ENCODE measurements at places on chromosomes 12 and 14. TPM values are rescaled to one million over a fixed set of nuclear protein-coding genes. Genes with fewer than 3 reads are reported as not detected.
A peak's percentile ranks its signal among the peaks of the same experiment; 100 is the strongest.

- no peaks in the 10 kb centered on the region for H3K4me1 ChIP-seq
- no peaks in the 10 kb centered on the region for H3K36me3 ChIP-seq
- no peak overlapping the region for H3K4me3 ChIP-seq
Observed at GRCh38 chr14:70856851-70857495, 47.7 kb upstream of the MAP3K9 start.

Gene ARL1
- 74.2 TPM for total RNA-seq

DNA sequence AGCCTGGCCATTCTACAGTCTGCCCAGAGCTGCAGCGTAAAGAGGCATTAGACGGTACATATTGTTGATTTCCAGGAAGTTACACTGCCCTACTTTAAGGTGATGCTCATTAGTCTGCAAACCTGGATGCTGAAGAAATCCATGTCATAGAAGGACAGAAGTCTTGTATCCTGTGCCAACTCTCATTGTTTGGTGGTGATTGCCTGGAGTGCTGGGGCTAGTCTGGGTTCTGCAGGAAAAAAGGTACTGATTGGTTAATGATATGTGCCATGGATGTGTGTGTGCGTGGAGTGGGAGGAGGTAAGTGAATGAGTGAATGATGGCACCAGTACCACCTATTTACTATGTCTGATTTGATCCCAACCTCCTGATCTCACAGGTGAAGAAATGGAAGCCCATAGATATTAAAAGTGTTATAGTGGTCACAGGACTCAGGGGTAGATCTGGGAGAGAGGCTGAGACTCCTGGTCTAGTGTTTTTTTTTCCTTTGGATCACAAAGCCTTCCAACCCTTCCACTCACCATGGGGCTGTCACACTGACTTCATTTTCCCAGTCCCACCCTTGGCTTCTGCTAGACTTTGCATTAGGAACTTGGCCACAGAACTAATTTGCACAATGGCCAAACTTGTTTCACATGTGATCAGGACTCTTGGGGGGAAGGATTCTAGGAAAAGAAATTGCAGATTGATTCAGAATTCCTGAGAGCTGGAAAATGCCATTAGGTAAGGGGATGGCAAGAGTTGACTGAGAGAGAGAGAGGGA is 96.1 kb downstream of the TMX1 start:
- DNase-seq, result no peak
- H3K4me3 ChIP-seq, result no peak overlapping the region
- H3K4me1 ChIP-seq, result no peaks in the 10 kb centered on the region
- no peaks in the 10 kb centered on the region for H3K27me3 ChIP-seq

Gene IL26
- total RNA-seq, result not detected

DNA sequence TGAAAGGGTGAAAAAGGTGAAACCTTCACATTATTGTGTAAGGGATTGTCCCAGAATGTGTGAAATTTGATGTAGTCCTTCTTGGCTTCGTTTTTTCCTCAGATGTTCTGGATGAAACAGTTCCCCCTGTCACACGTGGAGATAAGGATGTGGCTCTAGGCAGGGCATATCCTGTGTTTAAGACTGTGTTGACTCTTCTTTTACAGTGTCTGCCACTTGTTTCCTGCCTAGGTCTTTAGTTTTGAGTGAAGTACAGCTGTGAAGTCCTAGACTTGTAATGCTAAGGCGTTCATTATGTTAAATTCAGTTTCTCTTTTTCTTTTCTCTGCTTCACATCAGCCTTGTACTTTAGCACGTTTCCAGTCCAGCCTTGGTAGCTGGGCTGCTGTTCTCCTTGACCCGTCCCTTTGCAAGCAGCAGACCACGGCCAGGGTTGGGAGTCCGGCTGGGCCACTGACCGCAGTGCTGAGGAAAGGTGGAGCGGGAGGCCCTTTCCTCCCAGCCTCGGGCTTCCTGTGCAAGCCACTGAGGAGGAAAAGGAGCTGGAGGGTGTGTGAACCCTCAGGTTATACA is 59.1 kb downstream of the RASSF3 start:
- peak overlapping the region; percentile 47 for H3K27ac ChIP-seq
- peak overlapping the region; percentile 7 for H3K4me3 ChIP-seq
- no peaks in the 10 kb centered on the region for H3K27me3 ChIP-seq
- H3K4me1 ChIP-seq, result no peaks in the 10 kb centered on the region
- DNase-seq, result no peak

- no peak overlapping the region for H3K4me3 ChIP-seq
- no peak overlapping the region for H3K27ac ChIP-seq
- H3K36me3 ChIP-seq, result no peaks in the 10 kb centered on the region
- H3K4me1 ChIP-seq, result no peaks in the 10 kb centered on the region
- H3K27me3 ChIP-seq, result no peaks in the 10 kb centered on the region
Observed at GRCh38 chr14:69945912-69946311, 66.7 kb downstream of the SMOC1 start.

GRCh38 chr12:116806845-116807440 is 68.8 kb downstream of the RNFT2 start:
- H3K36me3 ChIP-seq, result no peaks in the 10 kb centered on the region
- H3K4me1 ChIP-seq, result no peaks in the 10 kb centered on the region
- no peak overlapping the region for H3K4me3 ChIP-seq
- no peak overlapping the region for H3K27ac ChIP-seq

- DNase-seq, result no peak
- H3K36me3 ChIP-seq, result no peaks in the 10 kb centered on the region
- H3K4me3 ChIP-seq, result no peak overlapping the region
- H3K27ac ChIP-seq, result no peak overlapping the region
Observed at GRCh38 chr12:116133149-116133548, 144.3 kb downstream of the MED13L start.

- H3K4me3 ChIP-seq, result no peak overlapping the region
- no peaks in the 10 kb centered on the region for H3K36me3 ChIP-seq
- DNase-seq, result no peak
- H3K4me1 ChIP-seq, result peaks cover 22% of the 10 kb centered on the region
Observed at GRCh38 chr12:52155048-52155868, 36.6 kb downstream of the KRT80 start.

GRCh38 chr12:111451649-111452129 is 46.0 kb downstream of the SH2B3 start:
- H3K27ac ChIP-seq, result no peak overlapping the region
- H3K4me1 ChIP-seq, result peaks cover 45% of the 10 kb centered on the region
- peaks cover 71% of the 10 kb centered on the region for H3K36me3 ChIP-seq

DNA sequence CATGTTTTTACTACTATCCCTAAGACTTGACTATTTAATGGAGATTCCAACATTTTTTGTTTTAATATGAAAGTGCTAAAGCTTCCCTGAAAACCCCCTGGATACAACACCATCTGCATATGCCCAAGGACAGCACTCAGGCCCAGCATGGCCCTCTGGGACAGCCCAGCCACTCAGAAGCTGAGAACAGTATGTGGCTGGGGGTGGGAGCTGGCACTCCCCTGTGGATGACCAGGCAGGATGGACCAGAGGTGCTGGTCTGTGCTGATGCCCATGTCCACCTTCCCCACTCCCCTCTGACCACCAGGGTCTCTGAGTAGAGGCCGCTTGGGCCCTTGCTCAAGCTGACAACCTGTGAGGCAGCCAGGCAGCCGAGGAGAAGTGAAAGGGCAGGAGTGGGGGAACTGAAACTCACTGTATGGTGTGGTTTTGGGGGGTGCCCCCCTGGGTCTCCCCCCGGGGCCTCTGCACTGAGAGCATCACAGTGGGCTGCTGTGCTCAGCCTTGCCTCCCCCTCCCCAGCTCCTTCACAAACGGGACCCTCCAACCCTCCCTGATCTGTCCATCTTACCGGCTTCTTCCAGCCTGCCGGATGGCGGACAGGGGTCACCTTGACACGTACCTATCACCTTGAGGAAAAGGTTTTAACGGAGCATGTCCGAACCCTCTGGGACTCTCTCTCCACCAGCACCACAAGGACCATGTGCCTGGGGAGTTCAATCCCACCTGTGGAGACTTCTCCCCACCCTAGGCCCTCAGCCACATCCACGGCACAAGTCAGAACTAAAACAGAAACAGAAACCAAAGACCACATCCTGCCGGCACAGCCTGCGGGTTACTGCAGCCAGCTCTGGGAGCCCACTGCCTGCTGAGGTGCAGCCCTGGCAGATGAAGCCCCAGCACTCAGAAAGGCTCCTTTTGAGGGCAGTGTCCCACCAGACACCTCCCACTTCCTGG is at the start of gene TMEM229B:
Gene TMEM229B (minus strand): TSS at position 785 of the 957 bp plus-strand sequence. CDS start 14,798 bp downstream, outside the sequence.
- H3K27me3 ChIP-seq, result no peaks in the 10 kb centered on the region
- H3K4me1 ChIP-seq, result no peaks in the 10 kb centered on the region
- H3K36me3 ChIP-seq, result no peaks in the 10 kb centered on the region
- no peak for DNase-seq

DNA sequence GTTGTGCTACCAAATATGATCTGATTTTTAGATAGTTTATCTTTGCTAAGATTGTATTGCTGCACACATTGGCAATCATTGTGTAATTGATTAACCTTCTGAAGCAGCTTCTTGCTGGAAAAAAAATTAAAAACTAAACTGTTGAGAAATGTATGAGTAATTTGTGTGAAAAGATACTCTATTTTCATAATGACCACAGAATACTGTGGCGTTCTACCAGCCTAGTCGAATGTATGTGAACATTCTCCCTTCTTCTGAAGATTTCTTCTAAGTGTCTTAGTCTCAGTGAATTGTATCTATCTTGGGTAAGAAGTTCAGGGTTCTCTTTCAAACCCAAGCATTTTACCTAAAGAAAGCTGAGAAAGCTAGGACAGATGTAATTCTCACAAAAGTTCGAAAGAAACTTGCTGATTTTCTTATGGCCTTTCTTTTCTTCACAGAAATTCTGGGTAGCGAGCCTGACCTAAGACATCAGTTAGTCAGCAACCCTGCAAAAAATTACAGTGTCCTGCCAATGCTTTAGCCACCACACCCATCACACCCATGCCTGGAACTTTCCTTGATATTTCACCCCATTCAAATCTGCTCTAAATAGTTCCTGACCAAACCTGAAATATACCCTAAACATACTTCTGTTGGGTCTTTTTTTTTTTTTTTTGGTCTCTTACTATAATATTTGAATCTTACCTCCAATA is 27.1 kb upstream of the C12orf71 start:
- H3K4me3 ChIP-seq, result no peak overlapping the region
- DNase-seq, result no peak
- no peaks in the 10 kb centered on the region for H3K36me3 ChIP-seq

Gene NAB2
- 21.1 TPM for total RNA-seq

Gene ARMH4
- total RNA-seq, result 16.3 TPM

Gene CD27
- total RNA-seq, result 1.1 TPM

GRCh38 chr14:61025251-61026223 is 44.5 kb downstream of the SLC38A6 start:
- DNase-seq, result peak; percentile 70
- H3K4me3 ChIP-seq, result no peak overlapping the region
- H3K27ac ChIP-seq, result no peak overlapping the region
- H3K36me3 ChIP-seq, result no peaks in the 10 kb centered on the region

- no peaks in the 10 kb centered on the region for H3K27me3 ChIP-seq
- H3K36me3 ChIP-seq, result peaks cover 34% of the 10 kb centered on the region
- peak overlapping the region; percentile 90 for H3K27ac ChIP-seq
- DNase-seq, result peak; percentile 96
- peaks cover 62% of the 10 kb centered on the region for H3K4me1 ChIP-seq
Observed at GRCh38 chr12:124457287-124458219, 109.9 kb downstream of the NCOR2 start.

DNA sequence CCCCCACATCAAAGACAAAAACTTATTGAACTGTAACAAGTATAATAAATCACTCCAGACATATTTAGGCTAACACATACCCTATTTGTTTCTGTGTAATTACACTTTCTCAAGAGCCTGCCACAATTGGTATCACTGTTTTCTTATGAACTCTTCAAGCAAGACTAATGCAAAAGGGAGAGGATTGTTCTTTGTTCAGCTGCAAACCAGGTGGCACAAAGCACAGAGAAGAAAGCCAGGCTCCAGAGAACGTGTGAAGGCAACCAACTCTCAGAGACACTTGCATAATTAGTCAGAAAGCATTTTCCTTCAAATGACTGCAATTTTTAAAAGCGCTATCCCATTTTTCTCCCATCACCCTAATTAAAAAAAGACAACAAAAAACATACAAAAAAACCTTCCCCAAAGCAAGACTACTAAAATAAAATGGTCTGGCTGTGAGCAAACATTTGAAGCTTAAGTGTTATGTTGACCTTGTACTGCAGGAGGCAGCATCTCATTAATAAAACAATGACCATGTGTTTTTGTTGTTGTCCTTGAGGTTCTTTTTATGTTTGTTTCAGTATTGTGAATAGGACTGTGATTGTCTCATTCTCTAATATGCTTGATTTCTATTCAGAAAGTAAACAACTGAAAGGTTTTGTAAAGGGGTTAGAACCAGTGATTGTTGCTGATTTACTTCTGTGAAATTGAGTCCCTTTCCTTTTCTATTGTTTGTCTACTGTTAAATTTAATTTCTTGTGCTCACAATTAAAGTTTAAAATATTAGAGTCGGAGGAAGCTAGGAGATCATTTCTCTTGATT is 452.7 kb upstream of the PDE3A start:
- H3K36me3 ChIP-seq, result no peaks in the 10 kb centered on the region
- no peaks in the 10 kb centered on the region for H3K4me1 ChIP-seq
- no peak for DNase-seq
- no peak overlapping the region for H3K4me3 ChIP-seq
- H3K27ac ChIP-seq, result peak overlapping the region; percentile 8
- H3K27me3 ChIP-seq, result no peaks in the 10 kb centered on the region
